ENCODE measurements at places on chromosomes 7 and 10.

DNA sequence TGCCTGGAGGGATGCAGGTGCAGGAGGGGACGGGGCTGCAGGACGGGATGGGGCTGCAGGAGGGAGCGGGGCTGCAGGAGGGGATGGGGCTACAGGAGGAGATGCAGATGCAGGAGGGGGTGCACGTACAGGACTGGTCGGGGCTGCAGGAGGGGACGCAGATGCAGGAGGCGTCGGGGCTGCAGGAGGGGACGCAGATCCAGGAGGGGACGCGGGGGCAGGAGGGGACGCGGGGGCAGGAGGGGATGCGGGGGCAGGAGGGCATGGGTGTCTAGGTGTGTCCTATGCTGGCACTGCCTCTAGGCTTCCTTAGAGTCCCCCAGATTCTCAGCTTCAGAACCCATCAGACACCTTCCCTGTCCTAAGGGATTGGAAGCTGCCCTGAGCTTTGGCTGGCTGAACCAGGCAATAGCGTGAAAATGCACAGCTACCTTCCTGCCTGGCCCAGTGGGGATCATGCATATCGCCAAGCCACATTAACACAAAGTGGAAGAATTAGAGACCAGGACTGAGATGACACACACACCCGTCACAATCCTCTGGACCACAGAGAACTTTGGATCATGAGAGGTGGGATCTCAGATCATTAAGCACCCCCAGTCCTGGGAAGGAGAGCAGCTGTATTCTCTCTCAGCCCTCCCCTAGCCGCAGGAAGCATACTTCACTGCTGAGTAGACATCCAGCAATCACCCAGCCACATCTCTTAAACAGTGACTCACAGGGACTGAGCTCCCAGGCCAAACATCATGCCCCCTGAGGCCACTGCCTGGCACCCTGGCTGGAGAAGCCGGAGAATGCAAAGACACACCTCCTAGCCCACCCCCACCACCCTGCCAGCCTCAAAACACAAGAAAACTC is 67.3 kb downstream of the VWA2 start:
- DNase-seq, result no peak

DNA sequence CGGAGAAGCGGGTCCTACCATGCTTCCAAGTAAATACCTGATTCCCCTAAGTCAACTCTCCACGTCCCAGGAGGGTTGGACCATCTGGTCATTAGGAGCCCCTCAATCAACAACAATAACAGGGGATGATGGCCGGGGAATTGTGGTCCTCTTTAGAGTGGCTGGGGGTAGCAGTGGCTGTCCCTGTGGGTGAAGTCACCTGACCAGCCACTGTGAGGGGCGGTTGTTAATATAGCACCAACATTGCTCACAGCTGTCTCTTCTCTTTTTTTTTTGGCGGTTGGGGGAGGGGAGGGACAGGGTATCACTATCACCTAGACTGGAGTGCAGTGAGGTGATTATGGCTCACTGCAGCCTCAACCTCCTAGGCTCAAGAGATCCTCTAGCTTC is 67.9 kb downstream of the SPDYE5 start:
- no peak for DNase-seq

GRCh38 chr7:5452470-5452899 is 28.9 kb upstream of the TNRC18 start:
- no peak for DNase-seq

DNA sequence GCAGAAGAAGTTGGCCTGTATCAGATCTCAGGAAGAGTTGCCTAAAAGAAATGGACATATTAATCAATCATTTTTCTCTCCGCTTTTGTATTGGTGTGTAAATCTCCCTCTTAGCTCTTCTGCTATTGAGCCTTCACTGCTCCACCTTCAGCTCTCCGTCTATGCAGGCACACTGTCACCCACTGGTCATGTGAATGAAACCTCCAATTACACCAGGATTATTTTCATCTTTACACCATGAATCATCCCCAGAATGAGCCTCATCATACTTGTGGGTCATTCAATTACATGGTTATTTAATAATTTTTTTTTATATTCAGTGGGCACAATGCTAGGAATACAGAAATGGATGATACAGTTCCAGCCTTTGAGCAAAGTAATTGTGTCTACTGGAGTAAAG is 92.6 kb downstream of the LRRC4 start:
- no peak for DNase-seq

DNA sequence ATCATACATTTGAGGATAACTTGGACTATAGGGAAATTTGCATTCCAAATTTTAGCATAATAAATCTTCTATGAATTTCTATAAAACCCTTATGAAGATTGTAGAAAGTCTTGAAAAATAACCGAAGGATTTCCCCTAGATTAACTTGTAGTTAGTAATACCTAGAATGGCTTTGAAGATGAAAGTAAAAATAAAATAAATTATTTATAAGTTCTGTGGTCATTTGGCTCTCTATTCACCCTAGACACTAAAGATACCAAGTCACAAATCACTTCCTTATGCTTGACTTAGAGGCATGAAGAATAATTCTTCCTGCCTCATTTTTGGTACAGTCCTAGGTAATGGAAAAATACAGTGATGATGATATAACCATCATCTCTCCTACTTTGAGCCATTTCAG is 79.3 kb downstream of the CSTF2T start:
- no peak for DNase-seq

DNA sequence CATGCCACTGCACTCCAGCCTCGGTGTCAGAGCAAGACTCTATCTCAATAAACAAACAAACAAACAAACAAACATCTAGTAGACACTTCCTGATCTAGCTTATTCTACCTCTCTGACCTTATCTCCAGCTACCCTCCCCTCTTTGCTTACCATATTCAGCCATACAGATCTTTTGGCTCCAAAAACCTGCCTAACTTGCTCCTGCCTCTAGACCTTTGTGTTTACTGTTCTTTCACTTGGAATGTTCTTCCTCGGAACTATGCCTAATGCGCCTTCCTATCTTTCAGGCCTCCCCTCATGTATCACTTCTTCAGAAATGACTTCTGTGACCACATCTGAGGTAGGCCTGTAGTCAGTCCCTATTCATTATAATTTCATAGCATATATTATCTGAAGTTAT is 20.3 kb upstream of the WNT8B start:
- no peak for DNase-seq

DNA sequence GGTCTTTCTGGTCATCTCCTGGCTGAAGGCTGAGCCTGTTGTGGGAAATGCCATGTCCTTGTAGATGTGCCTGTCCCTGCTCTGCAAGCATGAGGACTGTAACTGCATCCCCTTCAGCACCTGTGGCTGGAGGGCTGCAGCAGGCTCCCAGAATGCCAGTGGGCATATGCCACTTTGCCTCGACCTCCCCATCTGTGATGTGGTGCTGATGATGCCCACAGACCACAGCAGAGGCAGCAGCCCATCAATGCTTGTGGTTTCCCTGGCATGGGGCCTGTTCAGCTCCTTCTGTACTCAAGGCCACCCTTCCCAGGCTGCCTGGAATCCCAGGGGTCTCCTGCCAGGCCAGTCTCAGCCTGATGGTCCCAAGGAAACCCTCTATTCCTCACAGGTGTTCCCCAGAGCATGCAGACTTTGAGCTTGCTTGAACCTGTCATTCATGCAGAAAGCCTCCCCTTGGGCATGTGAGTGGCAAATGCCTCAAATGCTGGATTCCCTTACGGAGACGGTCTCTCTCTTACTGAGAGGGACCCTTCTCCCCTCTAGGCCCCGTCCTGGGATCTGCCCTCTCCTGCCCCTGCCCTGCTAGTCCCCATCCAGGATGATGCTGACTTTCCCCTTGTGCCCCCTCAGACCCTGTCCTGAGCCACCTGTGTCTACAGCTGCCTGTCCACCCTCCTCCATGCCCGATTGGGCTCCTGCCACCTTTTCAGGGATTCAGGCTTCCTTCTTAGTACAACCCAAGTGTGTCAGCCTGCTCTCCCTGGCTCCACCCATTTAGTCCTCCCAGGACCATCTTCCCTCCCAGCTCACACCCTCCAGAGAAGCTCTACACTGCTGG is 50.9 kb upstream of the ANTXRL start:
- no peak for DNase-seq

DNA sequence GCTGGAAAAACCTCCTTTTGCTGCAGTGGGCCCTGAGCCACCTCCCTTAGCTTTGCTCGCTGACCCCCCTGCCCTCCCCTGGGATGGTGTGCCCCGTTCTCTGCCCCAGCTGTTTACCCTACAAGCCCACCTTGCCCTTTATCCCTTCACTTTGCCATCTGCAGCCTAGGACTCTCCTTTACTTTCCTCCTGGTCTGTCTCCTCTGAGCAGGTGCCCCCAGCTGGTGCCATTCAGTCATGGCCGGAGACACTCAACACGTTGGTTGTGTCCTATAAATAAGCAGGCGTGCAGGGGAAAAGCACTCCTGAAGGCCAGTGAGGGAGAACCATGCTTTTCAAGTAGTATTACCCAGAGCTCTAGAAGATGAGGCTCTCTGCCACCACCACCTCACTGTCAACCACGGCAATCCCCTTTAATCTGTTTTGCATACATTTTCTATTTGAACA is 6.1 kb downstream of the RASSF4 start:
- DNase-seq, result no peak

- no peak for DNase-seq
Observed at GRCh38 chr7:28064437-28064836, 116.2 kb downstream of the JAZF1 start.

- no peak for DNase-seq
Observed at GRCh38 chr10:131689486-131689885, 211.3 kb upstream of the PPP2R2D start.

GRCh38 chr7:31794851-31795344 is 107.9 kb downstream of the PPP1R17 start:
- no peak for DNase-seq

DNA sequence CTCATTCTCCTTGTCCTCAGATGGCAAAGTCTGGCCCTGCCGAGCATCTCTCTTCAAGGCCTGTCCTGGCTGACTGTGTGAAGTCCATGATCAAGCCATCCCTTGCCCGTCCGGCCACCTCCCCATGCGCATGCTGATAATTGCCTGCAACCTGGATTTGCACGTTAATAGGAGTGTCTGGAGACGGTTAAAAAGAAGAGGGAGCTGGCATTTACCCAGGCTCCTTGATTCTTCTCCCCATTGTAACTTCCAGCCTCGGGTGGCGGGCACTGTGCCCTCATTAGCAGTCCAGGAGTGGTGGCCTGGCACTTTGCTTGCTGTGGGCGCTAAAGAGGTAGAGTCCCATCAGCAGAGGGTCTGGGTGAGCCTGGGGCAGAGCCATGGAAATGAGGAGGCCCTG is 157.4 kb downstream of the C10orf105 start:
- DNase-seq, result no peak

DNA sequence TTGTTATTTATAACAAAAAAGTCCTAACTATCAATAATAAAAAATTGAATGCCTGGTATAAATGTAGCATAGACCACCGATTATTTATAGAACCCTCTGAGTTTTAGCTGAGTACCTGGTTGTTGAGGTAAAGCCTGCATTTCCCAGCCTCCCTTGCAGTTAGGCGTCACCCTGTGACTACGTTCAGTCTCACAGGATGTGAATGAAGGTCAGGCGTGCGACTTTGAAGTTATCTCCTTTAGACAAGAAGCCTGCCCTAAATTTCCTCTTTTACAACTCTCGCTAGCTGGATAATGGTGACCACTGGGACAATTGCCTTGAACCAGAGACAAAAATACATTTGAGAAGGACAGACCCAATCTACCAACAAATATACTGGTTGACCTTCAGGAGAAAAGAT is 67.5 kb upstream of the TES start:
- DNase-seq, result peak; percentile 27

GRCh38 chr10:123139521-123140163 is 3.9 kb downstream of the HMX3 start:
- DNase-seq, result no peak

DNA sequence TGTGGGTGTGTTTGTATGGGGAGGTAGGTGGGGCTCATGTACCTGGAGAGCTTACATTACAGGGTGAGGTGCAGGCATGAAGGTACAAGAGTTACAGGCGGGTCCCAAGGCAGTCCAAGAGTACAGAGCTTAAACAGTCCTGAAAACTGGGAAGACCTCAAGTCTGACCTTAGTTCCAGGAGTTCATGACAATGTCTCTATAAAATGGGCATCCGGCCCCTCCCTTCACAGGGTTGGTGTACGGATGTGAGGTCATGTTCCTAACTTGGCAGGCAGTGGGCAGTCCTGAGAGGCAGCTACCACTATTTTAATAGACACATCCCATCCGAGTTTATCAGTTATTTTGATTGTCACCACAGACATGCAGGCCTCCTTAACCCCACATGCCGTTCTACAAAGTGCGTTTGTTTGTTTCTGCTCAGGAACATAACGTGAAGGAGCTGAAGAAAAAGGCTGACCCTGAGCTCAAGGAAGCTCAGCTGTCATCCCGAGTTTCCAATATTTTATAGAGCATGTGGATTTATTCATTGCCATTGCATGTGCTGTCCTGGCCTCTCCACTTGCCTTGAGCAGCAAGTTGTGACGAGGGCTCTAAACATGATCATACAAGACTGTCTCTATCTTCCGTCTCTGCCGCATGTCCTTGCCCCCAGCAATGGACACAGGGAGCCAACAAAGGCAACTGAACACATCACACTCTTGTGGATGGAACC is 647.5 kb upstream of the IGFBP3 start:
- no peak for DNase-seq

- no peak for DNase-seq
Observed at GRCh38 chr7:17921857-17922416, 18.4 kb downstream of the SNX13 start.

- no peak for DNase-seq
Observed at GRCh38 chr7:5255832-5256231, 26.9 kb upstream of the SLC29A4 start.

GRCh38 chr10:97321804-97322190 is 2.7 kb downstream of the FRAT1 start:
- no peak for DNase-seq

GRCh38 chr7:34849986-34850385 is 187.3 kb downstream of the DPY19L1 start:
- DNase-seq, result no peak

DNA sequence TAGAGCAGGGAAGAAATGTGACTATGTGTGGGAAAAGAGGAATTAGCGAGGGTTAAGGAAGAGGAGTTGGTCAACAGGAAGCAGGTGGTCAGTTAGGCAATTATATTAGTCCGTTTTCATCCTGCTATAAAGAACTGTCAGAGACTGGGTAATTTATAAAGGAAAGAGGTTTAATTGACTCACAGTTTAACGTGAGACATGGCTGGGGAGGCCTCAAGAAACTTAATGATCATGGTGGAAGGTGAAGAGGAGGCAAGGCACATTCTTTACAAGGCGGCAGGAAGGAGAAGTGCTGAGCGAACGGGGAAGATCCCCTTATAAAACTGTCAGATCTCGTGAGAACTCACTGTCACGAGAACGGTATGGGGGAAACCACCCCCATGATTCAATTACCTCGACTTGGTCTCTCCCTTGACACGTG is 35.0 kb downstream of the RAMP3 start:
- DNase-seq, result no peak

DNA sequence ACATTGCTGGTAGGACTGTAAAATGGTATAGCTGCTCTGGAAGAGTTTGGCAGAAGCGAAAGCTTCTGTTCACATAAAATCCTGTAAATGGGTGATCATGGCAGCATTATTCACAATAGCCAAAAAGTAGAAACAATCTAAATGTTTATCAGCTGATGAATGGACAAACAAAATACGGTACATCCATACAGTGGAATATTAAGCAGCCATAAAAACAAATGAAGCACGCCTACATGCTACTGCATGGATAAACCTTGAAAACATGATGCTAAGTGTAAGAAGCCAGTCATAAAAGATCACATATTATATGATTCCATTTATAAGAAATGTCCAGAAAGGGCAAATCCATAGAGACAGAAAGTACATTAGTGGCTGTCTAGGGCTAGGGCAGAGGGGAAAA is 32.7 kb downstream of the KIN start:
- no peak for DNase-seq
